ENCODE measurements at places on chromosomes 1 and 21.

- no peak for DNase-seq
Measured at GRCh38 chr1:47646676-47647075, 208.8 kb downstream of the FOXD2 start.

- no peak for DNase-seq
Measured at GRCh38 chr1:211344152-211344618, 17.6 kb downstream of the TRAF5 start.

DNA sequence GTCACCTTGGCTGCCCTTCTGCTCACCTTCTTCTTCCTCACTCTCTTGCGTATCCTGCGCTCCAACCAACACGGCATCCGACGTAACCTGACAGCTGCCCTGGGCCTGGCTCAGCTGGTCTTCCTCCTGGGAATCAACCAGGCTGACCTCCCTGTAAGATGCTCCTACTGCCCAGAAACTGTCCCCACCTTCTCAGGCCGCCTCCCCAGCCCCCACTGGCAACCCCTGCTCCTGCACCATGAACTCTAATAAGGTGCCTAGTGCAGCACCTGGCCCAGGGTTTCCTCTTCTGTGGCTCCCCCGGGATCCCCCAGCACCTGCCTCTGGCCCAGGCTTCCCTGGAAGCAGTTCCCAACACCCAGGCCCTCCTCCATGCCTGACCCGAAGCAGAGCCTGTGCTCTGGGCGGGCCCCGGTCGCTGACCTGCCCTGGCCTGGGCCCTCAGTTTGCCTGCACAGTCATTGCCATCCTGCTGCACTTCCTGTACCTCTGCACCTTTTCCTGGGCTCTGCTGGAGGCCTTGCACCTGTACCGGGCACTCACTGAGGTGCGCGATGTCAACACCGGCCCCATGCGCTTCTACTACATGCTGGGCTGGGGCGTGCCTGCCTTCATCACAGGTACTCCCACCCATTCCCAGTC lies 12.8 kb downstream of the PSRC1 start:
- DNase-seq, result no peak

DNA sequence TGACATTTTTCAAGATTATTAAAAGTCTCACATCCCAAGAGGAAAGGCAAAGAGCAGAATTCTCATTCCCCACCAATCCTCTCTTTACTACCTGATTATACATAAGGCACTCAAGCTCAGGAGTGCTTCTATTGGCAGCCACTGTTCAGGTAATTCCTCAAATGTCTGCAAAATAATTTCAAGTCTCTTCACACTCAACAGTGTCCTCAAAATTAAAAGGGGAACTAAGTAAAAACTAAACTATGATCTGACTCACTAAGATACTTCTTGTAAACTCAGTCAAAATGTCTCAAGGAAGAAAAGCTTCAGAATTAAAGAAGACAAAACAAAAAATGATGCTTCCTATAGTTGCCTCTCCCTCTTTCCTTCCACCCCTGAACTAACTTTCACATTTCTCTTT lies 135.6 kb downstream of the GPATCH2 start:
- DNase-seq, result no peak

- no peak for DNase-seq
Measured at GRCh38 chr21:39934895-39935294, 67.7 kb downstream of the PCP4 start.

GRCh38 chr1:43689289-43689688 lies 18.0 kb upstream of the ST3GAL3 start:
- no peak for DNase-seq

DNA sequence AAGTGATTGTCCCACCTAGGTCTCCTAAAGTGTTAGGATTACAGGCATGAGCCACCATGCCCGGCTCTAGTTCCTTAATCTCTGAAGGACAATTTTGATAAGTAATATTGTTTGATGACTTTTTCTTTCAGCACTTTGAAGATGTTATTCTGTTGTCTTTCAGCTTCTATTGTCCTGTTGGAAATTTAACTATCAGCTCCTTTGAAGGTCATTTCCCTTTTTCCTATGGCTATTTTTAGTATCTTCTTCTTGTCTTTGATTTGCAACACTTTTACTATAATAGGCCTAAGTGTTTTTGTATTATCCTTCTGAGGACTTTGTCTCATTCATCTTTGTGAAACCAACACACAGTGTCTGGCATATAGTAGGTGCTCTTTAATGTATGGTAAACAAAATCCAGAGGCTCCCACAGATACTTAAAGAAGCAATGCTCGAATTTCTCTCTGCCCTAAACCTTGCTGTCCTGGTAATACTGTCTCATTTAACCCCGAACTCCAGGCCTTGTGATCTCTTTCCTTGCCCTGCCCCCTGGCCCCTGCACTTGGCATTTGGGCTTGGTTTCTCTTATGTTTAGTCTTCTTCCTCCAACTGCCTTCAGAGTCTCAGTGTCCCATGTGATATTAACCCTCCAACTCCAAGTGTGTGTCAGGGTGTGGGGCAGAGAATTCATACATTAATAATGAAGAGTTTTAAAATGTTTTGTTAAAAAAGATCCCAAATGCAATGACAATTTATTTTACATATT lies 19.0 kb upstream of the AGO1 start:
- DNase-seq, result no peak

DNA sequence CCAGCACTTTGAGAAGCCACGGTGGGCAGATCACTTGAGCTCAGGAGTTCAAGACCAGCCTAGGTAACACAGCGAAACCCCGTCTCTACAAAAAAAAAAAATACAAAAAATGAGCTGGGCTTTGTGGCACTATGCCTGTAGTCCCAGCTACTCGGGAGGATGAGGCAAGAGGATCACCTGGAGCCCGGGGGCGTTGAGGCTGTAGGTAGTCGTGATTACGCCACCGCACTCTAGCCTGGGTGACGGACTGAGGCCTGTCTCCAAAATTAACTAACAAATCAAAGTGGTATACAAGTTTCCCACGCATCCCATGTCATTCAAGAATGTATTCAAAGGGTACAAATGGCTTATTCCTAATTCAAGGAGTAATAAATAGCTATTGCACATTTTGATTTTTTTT lies 2.4 kb downstream of the AUNIP start:
- DNase-seq, result no peak

- DNase-seq, result no peak
Measured at GRCh38 chr21:38759413-38759812, 46.3 kb upstream of the ETS2 start.

DNA sequence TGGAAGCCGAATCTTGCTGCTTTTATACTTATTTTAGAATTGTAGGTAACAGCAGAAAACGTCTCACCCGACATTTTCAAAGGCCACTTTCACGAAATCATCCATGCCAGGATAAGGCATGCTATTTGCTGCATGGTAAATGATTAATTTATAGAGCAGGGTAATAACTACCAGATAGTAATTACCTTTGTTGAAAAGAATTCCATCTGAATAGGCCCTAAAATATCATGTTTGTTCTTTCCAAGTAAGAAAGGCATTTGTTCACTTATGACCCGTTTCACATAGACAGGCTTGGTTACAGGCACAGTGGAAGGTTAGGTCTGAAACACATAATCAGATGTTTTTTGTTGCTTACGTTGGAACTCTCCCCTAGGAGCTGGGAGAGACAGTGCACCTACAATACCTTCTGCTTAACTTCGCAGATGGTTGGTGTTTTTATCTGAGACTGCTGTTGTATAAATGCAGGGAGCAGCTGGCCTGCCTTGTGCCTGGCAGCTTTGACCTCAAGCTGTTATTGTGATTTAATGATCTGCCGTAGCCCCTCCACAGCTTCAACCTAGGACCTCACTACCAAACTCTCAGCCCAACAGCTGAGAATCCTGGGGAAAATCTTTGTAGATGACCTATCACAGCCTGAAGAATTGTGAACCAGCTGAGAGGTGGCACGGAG lies 1.6 kb downstream of the SLC44A3 start:
- DNase-seq, result no peak

DNA sequence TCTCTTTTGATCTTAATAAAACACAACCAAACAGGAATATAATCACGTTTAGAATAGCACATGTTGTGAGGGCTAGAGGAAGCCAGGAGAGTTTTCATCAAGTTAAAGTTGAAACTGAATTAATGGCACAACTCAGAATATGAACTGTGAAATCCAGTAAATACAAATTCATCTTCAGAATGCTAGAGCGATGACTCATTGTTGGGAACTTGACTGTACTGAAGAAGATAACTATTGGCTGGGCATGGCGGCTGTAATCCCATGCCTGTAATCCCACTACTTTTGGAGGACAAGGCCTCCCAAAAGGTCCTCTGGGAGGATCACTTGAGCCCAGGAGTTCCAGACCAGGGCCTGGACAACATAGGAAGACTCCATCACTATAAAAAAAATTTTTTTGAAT lies 8.8 kb downstream of the SYF2 start:
- DNase-seq, result no peak

DNA sequence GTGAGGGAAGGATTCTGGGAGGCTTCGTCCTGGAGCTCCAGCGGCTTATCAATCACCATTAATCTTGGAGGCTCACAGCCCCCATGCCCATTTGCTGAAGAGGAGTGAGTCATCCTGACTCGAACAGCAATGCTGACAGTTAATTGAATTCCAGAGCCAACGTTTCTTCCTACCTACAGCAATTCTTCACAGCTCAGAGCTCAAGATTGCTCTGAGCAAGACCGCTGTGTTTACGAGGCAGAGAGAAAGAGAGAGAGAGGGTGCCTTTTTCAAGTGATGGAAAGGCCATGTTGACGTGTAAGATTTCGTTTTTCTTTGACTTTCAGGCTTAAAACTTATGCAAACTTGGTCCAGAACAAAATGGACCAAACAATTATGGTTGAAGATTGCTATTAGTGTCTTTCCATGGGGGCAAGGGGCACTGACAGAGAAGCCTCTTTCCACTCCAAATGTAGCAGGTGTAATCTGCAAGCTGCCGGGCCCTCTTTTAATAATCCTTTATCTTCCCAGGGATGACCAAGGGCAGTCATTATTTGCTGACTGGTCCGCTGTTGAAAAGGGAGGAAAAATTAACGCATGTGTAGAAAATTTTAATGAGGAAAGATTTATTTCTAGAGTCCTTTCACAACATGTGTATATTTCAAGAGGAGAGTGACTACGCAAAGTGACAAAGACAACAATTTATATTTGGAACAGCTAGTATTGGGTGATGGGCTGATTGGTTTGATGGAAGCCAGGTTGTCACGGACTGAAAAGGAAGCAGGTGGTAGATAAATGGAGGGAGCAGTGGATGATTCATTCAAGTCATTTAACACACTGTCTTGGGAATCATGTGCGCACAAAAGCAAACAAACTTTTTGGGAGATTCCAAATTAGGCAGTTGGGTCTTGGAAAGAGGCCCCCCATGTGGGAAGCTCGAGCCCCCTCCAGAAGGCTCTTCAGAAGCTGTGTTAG lies 136.1 kb upstream of the IRF2BP2 start:
- no peak for DNase-seq

- DNase-seq, result no peak
Measured at GRCh38 chr1:226446094-226446493, 38.2 kb upstream of the PARP1 start.

DNA sequence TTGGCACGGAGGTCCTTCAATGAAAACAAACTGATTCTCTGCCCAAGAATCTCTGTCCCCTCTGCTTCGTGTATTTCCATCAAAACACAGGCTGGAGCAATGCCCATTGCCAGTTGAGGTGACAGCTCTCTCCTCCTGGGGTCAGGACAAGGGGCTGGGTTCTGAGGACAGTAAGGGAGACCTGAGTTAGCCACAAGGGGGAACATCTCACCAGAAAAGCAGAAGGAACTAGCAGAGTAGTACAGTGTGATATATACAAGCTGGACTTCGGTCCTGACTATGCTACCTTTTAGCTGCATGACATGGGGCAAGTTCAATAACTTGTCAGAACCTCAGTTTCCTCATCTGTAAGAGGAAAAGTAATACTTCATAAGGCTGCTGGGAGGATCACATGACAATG lies 50.3 kb downstream of the SYT2 start:
- DNase-seq, result no peak

DNA sequence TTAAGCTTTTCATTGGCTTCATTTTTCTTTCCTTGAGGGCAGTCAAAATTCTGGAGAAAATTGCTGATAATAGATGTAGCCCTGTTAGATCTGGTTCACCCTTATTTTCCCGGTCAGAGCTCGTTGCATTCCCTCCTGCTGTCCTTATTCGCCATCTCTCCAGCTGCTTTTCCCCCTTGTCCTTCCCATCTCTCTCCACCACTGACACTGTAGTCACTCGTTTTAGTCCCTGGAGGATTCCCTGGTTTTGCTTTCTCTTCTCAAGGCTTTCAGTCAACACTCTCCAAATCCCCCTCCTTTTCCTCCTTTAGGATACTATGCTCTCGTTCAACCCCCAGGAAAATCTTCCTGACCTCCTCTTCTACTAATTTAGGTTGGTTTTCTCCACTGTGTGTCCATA lies 83.1 kb downstream of the C21orf91 start:
- DNase-seq, result no peak

- DNase-seq, result no peak
Measured at GRCh38 chr21:41359286-41359685, 2.5 kb upstream of the MX2 start.

DNA sequence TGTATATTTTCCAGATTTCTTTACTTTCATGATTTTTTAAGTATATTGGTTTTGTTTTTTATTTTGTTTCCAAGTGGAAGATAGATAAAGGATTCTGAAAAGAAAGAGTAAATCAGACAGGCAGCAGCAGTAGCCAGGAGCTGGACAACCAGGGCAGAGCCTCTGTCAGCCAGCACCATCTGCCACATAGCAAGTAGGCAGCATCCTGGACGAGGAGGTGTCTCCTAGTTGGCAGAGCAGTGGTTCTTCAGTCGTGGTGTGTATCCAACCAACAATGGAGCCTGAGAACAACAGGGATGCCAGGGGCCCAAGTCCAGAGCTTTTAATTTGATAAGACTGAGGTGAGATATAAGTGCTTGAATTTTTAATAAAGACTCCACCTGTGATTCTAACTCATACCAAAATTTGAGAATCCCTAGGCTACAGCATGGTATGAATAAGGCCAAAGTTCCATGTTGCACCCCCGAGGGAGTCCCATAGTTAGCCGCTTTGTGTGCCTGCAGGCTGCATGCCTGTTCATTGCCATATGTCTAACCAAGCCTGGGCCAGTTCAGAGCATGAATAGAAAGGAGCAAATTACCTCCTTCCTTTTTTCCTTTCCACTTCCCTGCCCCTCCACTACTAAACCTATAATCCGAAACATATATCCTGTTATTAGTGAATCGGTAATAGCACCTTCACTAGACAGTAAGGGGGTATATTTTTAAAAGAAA lies 153.2 kb downstream of the NTNG1 start:
- DNase-seq, result no peak

DNA sequence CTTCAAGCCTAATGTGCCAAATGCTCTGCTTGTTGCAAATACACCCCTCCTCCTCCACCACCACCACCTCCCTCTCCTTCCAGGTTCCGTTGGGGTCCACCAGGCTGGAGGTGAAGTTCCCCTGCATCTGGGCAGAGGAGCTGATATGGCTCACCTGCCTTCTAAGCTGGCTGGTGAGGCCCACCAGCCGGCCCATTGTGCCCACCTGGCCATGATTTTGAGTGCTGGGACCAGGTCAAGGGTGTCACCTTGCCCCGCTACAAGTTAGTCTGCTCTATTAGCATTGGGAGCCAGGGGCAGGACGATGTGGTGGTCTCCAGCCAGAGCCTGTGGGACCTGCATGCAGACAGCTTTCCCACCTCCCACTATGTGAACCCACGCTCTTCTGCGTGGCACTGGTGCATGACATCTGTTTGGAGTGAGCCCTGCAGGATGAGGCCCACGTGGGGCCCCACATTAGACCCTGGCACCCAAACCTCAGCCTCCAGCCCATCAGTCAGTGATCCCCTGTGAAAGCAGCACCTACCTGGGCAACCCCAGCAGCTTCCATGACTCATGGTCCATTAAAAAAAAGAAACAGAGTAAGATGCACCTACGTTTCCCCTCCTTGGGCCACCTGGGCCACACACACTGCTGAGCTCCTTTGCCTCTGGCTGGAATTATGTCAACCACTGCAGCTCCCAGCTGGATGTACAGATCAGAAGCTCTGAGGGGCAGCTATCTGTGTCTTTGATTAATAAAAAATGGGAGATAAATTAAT lies 15.6 kb upstream of the CDCP2 start:
- no peak for DNase-seq
